ENCODE measurements at places on chromosomes 16 and 17. TPM values are rescaled to one million over a fixed set of nuclear protein-coding genes. Genes with fewer than 3 reads are reported as not detected.

KCNJ2 gene
- total RNA-seq = 11.7 TPM

KRTAP3-2 gene
- not detected for total RNA-seq

CCL3 gene
- total RNA-seq = 1.3 TPM

PSMD3 gene
- 75.3 TPM for total RNA-seq

NPIPB6 gene
- 11.4 TPM for total RNA-seq

CCL14 gene
- 0.60 TPM for total RNA-seq

GAS7 gene
- 126 TPM for total RNA-seq

NAA60 gene
- 35.3 TPM for total RNA-seq

WFIKKN1 gene
- total RNA-seq = 0.71 TPM

MARCHF10 gene
- total RNA-seq = 0.16 TPM

KIF19 gene
- 18.6 TPM for total RNA-seq

OTOA gene
- 0.22 TPM for total RNA-seq

MYH2 gene
- total RNA-seq = 272 TPM

PVALEF gene
- total RNA-seq = not detected

DPEP2 gene
- total RNA-seq = 1.3 TPM

C16orf95 gene
- total RNA-seq = 6.8 TPM

TBC1D28 gene
- total RNA-seq = not detected

LYRM1 gene
- 57.5 TPM for total RNA-seq

TVP23A gene
- total RNA-seq = 10.6 TPM
